Endothelial cell (in vitro differentiated cells): ENCODE measurements at places on chromosomes 3 and 15. TPM values are rescaled to one million over a fixed set of nuclear protein-coding genes. Genes with fewer than 3 reads are reported as not detected.
A peak's percentile ranks its signal among the peaks of the same experiment; 100 is the strongest.

DNA sequence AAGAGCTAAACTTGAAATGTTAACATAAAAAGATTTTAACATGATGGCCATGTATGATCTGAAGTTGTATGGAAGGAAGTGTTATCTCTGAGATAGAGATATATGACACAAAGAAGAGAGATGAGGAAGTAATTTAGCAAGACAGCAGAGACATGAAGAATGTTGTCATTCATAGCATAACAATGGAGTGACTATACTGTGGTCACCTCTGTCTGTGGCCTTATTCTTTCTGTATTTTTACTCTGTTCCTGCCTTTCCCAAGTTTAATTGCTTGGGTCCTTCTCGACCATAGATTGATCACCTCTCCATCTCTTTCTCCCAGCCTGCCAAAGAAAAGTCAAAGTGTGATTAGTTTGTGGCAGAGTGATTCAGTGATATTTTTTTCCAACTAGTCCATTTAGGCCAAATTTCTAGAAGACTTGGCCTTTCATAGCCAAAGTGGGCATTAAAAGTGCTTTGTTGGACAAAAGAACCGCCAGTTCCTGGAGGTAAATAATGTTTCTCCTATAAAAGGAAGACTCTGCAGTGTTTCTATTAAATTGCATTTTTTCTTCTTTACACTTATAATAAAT, 711.9 kb downstream of the CADM2 start:
- no peak overlapping the region for H3K27ac ChIP-seq
- no peak for DNase-seq
- no peaks in the 10 kb centered on the region for H3K27me3 ChIP-seq
- peaks cover 5% of the 10 kb centered on the region for H3K4me1 ChIP-seq
- H3K36me3 ChIP-seq = no peaks in the 10 kb centered on the region
- H3K4me3 ChIP-seq = no peak overlapping the region

DNA sequence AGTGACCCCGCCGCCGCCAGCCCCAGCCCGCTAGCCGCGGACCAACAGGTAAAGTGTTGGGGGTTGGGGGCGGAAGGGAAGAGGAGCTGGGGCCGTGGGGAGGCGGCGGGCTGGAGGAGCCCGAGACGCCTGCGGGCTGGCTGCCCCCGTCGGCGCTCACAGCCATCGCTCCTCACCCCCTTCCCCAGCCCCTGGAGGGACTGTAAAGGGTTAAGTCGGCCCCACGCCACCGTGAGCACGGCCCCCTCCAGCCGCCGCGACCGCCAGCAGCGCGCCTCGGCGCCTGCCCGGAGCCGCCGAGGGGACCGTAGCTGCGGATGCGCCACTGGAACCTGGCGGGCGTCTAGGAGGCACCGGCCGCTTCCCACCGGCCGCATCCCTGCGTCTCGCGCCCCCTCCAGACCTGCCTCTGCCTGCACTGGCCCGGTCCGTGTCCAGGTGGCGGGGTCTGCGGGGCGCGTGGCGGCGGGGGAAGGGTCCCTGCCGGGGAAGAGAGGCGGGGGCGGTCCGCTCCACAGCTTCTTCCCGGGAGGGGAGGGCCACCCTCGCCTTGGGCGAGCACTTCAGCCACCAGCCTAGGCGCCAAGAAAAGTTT, 522 bp downstream of the MED12L start:
- peaks cover 3% of the 10 kb centered on the region for H3K4me1 ChIP-seq
- peaks cover 3% of the 10 kb centered on the region for H3K36me3 ChIP-seq
- no peak overlapping the region for H3K4me3 ChIP-seq
- H3K27me3 ChIP-seq = peaks cover 3% of the 10 kb centered on the region
- no peak overlapping the region for H3K27ac ChIP-seq
- DNase-seq = peak; percentile 52

DNA sequence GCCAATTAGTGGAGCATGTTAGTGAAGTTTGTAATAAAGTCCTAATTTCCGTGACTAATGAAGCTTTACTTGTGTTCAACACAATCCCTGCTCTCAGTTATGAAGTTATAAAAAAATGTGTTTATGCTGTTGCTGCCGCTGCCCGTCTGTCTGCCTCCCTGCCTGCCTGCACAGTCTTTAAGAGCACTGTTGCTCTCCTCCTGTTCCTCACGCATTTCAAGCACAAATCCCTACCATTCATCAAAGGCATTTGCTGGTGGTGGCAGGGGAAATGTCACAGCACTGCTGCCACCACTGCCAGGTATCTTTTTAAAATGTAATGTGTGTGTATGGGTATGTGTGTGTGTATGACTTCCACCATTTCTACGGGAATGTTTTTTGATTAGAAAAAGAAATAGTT, 58.8 kb downstream of the CACNA1D start:
- H3K4me1 ChIP-seq = peaks cover 2% of the 10 kb centered on the region
- H3K36me3 ChIP-seq = no peaks in the 10 kb centered on the region
- H3K27me3 ChIP-seq = peaks cover 2% of the 10 kb centered on the region
- H3K27ac ChIP-seq = no peak overlapping the region
- no peak for DNase-seq
- H3K4me3 ChIP-seq = no peak overlapping the region

Gene GABRB3
- 4.4 TPM for total RNA-seq

Gene GHRL
- total RNA-seq = 0.62 TPM

DNA sequence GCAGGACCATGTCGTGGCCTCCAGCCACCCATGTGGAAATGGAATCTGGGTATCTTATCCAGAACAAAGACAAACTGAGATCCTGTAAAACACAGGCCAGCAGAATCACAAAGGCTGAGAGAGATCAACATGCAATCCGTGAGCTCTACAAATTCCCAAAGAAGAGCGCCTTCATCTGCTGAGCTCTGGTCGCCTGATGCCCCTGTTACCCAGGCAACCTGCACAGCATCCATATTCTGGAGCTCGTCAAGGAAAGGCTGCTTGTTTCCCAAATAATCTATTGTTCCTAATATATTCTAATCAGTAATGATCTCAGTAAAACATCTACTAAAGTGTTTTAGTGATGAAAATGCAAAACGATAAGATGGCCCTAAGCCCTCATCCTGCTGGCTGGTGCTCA, 133.6 kb downstream of the OCA2 start:
- DNase-seq = no peak
- no peaks in the 10 kb centered on the region for H3K4me1 ChIP-seq
- H3K36me3 ChIP-seq = peaks cover 3% of the 10 kb centered on the region
- H3K27ac ChIP-seq = no peak overlapping the region

Gene C3orf22
- total RNA-seq = not detected

DNA sequence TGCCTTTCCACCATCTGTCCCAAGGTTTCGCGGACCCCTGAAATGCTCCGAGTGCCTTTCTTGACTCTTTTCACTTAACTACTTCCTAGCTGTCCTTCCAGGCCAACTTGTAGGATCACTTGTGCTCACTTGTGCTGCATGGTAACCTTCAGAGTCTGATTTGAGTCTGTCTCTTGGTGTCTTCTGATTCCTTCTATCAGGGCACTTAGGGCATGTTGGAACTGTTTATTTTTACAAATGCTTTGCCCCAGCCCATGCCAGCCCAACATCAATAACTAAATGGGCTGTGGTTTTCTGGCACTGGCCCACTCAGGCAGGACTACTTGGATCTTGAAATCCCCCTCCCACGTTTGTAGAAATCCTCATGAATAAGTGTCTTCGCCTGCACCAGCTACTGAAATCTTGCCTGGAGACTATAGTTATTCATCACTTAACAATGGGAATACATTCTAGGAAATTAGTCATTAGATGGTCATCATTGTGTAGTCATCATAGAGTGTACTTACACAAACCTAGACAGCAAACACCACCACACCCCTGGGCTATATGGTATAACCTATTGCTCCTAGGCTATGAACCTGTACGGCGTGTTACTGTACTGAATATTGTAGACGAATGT, 123.1 kb upstream of the STRIT1 start:
- H3K27me3 ChIP-seq = no peaks in the 10 kb centered on the region
- no peak for DNase-seq
- no peaks in the 10 kb centered on the region for H3K36me3 ChIP-seq
- no peak overlapping the region for H3K4me3 ChIP-seq
- no peak overlapping the region for H3K27ac ChIP-seq

Gene ZKSCAN7
- total RNA-seq = 2.2 TPM

DNA sequence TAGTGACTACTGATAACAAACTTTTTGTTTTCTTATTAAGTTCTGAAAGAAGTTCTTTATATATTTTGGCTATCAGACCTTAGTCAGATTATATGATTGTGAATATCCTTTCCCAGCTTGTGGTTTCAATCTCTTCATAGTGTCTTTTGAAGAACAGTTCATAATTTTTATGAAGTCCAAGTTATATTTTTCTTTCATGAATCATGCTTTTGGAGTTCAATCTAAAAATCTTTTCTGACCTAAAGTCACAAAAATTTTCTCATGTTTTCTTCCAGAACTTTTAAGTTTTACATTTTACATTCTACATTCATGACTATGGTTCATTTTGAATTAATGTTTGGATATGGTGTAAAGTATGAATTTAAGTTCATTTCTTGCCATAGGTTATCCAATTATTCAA, 34.2 kb upstream of the OCA2 start:
- peaks cover 3% of the 10 kb centered on the region for H3K27me3 ChIP-seq
- H3K4me3 ChIP-seq = no peak overlapping the region
- peaks cover 34% of the 10 kb centered on the region for H3K36me3 ChIP-seq
